ENCODE measurements at places on chromosomes 6 and 20. TPM values are rescaled to one million over a fixed set of nuclear protein-coding genes. Genes with fewer than 3 reads are reported as not detected.

Gene HRH3
- total RNA-seq, result 0.82 TPM

Gene VGLL2
- total RNA-seq, result not detected

Gene CPNE5
- 12.6 TPM for total RNA-seq

Gene SEMG1
- total RNA-seq, result not detected

Gene MYL9
- total RNA-seq, result 0.41 TPM

Gene KHDC1L
- total RNA-seq, result 1.2 TPM

Gene MTHFD1L
- 13.5 TPM for total RNA-seq

Gene GNRH2
- not detected for total RNA-seq

Gene PLA2G7
- total RNA-seq, result 1.6 TPM

- no peak for DNase-seq
Observed at GRCh38 chr6:95804847-95805541, 210.8 kb upstream of the FUT9 start.

DNA sequence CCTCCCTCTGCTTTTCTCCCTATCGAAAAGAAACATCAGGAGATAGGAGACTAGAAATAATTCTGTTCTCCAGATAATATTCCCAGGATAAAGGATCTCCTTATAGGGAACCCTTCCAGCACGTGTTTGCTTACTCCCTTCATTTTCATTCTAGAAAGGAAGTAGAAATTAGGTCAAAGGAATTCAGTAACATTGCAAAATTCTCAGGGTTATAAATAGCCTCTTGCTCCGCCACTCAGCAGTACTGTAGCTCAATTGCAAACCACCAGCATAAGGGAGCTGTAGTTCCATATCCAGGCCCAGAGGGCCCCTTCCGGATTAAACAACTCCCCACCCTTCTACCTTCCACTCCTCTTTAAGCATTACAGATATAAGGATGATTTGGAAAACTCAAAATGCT, 6.2 kb downstream of the ELMO2 start:
- no peak for DNase-seq

DNA sequence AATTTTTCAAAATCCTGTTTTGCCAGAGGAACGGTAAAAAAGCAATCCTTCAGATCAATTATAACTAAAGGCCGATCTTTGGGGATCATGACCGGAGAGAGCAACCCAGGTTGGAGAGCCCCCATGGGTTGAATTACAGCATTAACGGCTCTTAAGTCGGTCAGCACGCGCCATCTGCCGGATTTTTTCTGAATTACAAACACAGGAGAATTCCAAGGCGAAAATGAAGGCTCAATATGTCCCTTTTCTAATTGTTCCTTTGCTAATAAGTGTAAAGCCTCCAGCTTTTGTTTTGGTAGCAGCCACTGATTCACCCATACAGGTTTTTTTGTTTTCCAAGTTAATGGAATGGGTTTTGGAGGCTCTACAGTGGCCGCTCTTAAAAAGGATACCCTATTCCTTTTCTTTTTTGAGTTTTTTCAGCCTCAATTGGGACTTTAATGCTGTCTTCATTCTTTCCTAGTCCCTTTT, 16.9 kb upstream of the PTCRA start:
- DNase-seq, result no peak

GRCh38 chr6:7155871-7156579, 48.3 kb downstream of the RREB1 start:
- no peak for DNase-seq

- DNase-seq, result no peak
Observed at GRCh38 chr20:6473197-6473596, 294.3 kb upstream of the BMP2 start.

DNA sequence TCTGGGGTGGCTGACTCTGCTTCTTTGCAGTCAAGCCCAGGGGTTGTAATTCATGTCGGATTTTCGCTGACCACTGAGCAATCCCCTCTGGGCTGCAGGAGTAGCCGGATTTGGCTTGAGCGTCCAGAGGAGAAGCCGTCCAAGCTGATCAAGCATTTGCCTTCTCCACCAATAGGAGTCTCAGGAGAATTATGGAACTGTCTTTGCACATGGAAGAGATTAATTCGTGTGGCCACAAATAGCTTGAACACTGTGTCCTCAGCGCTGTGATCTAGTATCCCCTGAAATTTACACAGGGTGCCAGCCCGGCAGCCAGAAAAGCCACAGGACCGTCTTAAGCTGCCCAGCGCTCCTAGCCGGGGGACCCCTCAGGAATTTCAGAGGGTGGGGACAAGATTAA, 37.1 kb downstream of the EYA2 start:
- DNase-seq, result no peak

- DNase-seq, result no peak
Observed at GRCh38 chr20:51156041-51156982, 133.4 kb upstream of the KCNG1 start.

DNA sequence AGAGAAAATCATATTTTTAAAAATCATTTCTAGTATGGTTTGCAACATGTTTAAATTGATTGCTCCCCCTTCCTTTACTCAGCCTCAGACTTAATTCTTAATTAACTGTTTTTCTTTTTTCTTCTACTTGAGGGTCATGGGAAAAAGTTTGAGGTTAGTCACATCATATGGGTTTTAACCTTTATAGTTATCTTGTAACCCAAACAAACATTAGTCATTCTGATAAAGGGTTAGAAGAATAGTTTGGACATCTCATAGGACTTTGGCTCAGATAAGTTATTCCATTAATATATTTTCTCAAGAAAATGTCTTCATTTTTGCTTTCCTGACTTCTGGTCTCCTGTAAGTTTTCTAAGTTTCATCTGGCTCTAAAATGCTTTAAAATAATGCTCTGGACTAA, 34.5 kb upstream of the TSPYL1 start:
- no peak for DNase-seq

- DNase-seq, result no peak
Observed at GRCh38 chr20:32116079-32116521, 6.6 kb downstream of the TM9SF4 start.

- no peak for DNase-seq
Observed at GRCh38 chr6:26472549-26473290, 15.0 kb downstream of the BTN2A1 start.

- no peak for DNase-seq
Observed at GRCh38 chr6:144335914-144336313, 50.8 kb downstream of the UTRN start.

GRCh38 chr20:62944746-62945145, 6.8 kb downstream of the GID8 start:
- no peak for DNase-seq

DNA sequence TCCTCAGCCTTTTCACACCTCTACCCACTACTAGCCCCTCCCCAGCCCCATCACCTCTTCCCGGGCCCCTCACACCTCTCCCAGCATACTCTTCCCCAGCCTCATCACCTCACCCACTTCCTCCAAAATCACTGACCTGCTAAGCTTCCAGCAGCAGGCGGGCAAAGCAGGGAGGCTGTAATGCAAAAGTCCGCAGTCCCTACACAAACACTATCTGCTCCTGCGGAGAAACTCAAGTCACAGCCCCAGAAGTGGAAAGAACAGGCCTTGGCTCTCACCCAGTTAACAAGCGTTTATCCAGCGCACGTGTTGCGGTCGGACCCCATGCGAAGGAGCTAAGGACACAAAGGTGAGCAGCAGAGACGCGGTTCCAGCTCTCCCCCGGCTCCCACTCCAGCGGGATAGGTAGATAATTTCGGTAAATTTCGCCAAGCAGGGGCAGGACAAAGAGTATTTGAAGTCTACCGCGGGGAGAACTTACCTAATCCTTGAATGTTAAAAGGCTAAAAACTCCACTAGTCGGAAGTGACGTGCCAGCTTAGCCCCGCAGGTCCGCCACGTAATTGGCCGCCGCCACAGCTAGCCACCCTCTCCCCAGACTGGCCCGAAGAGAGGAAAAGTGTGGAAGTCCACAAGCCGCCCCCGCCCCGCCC, 728 bp upstream of the TRIM39 start:
- DNase-seq, result peak; percentile 33

DNA sequence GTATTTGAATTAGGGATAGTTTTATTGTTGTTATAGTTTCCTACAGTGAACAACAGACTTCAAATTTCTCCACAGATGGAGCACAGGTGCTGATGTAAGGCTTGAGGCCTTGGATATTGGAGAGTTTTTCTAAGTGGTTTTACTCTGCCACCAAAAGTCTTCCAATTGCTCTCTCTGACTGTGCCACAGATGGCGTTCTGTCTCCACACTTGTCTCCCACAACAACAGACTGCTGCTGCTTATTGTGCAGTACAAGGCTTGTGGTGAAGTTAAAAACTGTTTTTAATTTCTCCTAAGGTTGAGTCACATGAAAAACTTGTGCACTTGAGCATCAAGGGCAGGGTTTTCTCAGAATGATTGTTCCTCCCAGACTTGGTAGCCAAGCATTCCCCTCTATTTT, 460.9 kb upstream of the KHDRBS2 start:
- peak; percentile 1 for DNase-seq

- no peak for DNase-seq
Observed at GRCh38 chr6:21005816-21006570, 471.7 kb downstream of the CDKAL1 start.

GRCh38 chr6:149884215-149884614, 13.7 kb downstream of the RAET1E start:
- DNase-seq, result no peak

All from frontal cortex (tissue), 4 donors.